Activated naive CD4-positive, alpha-beta T cell treated with Interleukin-2 at 50 U/mL for 16 hours (primary cell): ENCODE measurements at places on chromosomes 1 and 21.

DNA sequence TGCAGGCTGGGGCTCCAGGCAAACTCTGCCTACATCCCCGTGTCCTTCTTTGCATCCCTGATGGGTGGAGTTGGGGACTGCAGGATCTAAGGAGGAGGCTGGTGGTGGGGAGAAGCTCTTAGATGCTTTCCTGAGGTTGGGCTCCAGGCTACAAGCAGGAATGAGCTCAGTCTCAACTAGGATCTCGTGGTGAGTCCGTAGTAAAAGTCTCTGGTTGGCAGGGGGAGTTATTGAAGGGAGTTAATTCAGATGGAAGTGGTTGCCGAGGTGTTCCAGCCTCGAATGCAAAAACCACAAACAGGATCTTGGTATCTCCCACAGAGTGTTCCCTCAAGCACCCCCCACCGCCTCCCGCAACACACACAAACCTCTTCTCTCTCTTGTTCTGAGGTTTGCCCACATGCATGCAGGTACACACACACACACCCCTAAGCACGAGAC lies 35.0 kb downstream of the TMCC2 start:
- no peak for DNase-seq

GRCh38 chr1:8908388-8909151 lies 30.1 kb upstream of the ENO1 start:
- no peak for DNase-seq

DNA sequence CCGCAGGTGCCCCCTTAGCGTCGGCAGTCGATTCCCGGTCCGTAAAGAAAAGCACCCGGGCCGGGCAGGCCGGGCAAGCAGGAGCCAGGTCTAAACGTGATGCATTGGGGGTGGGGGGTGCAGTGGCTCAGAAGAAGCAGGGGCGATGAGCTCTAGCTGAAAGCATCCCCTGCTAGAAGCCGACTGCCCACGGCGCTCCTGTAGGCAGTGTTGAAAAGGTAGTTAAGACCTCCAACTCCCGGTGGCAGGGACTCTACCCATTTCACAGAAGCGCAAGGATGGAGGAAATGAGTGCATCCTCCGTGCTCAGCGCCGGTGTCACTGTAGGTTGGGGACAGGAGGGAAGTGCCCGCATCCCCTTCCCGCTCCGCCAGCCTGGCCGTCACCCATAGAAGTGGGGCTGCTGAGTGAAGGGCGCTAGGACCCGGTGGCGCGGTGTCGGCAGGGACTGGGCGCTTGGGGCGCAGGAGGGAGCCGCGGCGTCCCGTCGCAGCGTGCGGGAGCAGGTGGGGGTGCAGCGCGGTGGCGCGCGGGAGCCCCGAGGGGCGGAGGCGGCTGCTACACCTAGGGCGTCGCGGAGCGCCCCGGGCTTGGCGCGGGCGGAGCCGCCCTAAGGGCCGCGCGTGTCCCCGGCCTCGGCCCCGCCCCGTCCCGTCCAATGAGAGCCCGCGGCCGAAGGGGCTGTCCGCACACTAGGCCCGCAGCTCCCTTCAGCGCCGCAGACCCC lies at the start of gene WNT2B:
Gene WNT2B, plus strand, starts transcription at position 688 of the 727 bp plus-strand sequence. CDS start 298 bp downstream, outside the sequence.
- peak; percentile 56 for DNase-seq

DNA sequence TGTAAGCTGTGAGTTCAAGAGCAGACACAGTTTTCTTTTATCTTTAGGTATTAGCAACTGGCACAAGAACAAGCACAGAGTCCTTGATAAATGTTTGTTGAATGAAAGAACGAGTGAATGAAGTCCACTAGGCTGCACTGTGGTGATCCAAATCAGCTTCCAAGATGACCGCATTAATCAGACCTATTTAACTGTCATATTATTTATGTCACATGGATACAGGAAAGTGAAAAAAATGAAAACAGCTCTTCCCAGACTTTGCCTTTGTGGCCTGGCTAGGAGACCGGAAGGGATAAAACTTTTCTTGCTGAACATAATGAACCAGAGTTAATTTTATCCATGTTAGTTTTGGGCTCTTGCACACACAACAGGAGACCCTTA lies 261.3 kb downstream of the TNR start:
- DNase-seq: no peak

GRCh38 chr1:109040989-109041620 lies 797 bp downstream of the WDR47 start:
- peak; percentile 17 for DNase-seq

DNA sequence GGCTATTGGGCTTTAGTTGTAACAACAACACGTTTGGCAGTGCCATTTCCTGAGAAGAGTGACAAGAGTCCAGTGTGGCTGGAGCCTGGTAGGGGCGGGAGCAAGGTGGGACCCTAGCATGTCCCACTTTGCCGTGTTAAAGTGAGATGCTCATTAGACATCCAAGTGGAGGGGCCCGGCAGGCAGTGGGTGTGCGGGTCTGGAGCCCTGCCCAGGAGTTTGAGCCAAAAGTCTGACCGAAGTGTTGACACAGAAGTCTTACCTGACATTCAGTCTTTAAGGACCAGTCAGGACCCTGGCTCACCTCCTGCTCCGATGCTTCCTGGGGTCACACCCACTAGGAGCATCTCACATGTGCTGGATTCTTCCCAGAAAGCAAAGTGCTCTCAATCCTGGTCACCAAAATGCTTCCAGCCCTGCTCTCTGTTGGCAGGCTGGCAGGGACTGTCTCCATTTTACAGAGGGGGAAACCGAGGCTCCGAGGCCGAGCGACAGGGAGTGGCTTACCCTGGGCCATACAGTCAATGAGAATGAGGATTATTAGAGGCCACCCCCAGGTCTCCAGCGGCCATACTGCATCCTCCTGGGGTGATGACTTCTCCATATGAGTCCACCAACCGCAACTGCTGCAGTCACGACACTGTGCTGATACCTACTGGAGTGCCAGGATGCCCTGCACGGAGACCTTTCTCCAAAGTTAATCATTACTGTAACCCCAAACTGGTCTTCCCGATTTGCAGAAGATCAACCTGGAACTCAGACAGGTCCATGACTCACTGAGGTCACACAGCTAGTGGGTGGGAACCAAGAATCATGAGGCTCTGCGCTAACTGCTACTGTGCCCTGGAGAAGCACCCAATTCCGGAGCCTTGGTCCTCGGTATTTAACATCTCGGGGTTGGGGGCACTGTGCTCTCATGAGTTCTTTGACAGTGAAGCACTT lies 112.7 kb downstream of the PRDM2 start:
- DNase-seq: no peak

GRCh38 chr1:93735722-93736121 lies 54.1 kb upstream of the BCAR3 start:
- no peak for DNase-seq

- peak; percentile 84 for DNase-seq
Measured at GRCh38 chr1:206734499-206735142, 36.0 kb upstream of the IL19 start.

DNA sequence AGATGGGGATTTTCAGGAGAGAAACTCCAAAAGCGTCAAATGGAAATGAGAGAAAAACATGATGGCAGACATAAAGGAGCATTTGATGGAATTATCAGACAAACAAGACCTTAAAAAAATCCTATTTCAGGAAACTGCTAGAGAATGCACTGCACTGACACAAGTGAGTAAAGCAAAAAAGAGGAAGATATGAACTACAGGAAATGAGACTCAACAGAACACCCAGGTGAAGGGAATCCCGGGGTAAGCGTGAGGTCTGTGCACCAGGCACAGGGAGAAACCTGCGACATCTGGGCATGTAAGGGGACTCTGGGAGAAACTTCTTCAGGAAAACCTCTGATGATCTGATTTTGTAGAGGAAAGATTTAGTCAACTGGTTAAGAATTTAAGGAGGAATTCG lies 2.8 kb downstream of the TARBP1 start:
- no peak for DNase-seq

DNA sequence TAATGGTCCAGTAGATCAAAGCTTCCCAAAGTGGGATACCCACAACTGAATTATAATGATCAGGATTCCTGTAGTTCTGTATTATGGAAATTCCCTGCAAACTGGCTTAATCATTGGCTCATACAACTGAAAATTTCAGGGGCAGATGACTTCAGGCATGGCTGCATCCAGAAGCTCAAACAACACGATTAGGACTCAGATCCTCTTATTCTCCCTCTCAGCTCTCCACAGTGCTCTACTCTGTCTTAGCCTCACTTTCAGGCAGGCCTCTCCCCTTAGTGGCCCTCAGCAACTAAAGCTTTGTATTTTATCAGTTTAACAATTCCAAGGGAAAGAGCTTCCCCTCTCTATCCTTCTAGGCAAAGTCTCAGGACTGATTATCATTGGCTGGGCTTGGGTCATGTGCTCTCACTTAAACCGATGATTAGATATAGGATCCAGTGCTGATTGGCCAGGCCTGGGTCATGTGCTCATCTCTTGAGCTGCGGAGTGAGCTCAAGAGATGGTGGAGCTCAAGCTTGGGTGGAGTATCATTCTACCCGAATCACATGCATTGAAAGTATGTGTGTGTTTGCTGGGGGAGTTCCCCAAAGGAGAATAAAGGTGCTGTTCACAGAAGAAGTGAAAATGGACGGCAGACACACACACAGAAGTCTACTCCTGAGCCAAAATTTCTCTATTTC lies 57.9 kb upstream of the RUNX3 start:
- DNase-seq: no peak

- no peak for DNase-seq
Measured at GRCh38 chr1:45380125-45380524, 39.9 kb upstream of the MUTYH start.

- no peak for DNase-seq
Measured at GRCh38 chr1:110846861-110847260, 26.1 kb upstream of the CD53 start.

DNA sequence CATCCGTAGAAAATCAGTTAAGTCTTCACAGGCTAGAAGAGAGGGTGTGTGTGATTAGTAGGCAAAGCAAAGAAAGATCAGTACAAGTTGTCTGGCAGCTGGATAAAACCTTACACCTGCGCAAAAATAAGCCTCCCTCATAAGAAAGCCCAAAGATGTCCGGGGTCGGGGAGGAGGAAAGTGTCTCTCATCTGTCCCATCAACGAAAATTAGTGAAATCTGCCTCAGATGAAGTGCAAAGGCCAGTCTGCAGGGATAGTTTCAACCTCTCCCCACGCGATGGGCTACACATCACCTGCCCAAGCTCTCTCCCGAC lies 333.9 kb downstream of the SRGAP2C start:
- DNase-seq: no peak

DNA sequence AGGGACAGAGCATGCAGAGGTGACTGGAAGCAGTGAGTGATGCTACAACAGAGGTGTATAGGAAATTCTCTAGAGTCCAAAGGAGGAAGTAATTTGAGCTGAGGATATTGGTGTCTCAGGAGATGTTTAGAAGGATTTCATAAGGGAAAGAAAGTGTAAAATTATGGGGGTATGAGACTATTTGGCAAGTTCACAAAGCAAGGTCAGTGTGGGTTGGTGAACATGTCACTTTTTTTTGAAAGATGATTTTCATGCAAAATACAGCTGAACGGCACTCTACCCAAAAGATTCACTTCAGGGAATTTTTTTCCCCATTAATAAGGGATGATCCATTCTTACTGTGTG lies 24.1 kb downstream of the HMGCS2 start:
- DNase-seq: no peak

DNA sequence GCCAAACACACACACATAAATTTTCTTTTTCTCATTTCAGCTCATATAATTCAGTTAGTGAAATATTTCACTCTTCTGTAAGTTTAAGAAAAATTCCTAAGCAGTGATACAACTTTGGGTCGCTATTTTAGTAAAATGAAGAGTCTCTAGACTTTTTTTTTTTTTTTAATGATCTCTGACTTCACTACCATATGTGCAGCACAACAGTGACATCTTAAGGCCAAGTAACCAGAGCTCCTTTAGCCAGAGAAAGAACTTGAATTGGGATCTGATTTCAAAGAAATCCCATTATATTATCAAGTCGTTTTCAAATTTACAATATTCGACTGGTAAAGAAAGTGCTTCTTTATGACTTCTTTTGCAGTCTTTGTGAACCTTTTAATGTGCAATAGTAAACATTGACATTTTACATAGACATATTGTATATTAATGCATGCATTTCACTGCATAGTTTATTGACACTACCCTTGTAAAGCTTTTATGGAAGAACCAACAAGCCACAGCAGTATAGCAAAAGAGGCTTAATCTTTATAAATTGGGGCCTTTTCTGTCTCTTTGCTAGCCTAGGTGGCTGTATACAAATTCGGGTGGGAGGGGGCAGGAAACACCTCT lies 62.2 kb downstream of the LRRC40 start:
- no peak for DNase-seq
